ENCODE measurements at places on chromosomes 3 and 15. TPM values are rescaled to one million over a fixed set of nuclear protein-coding genes. Genes with fewer than 3 reads are reported as not detected.

DNA sequence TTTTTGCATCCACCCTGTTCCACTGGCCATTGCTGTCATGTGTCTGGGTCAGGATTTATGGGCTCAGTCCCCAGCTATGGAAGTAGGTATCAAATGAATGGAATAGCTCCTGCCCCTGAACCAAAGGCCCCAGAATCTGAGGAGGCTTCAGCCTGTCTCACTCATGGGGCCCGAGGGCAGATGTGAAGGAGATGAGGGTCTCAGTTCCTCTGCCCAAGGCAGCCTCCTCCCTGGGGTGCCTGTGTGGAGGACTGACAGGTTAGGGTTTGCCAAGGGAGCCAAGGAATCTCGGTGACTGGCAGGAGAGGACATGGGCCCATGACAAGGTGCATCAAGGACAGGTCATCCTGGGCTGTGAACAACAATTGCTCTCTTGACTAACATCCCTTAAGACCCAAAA, 70.4 kb downstream of the CPN2 start:
- no peak for DNase-seq

DNA sequence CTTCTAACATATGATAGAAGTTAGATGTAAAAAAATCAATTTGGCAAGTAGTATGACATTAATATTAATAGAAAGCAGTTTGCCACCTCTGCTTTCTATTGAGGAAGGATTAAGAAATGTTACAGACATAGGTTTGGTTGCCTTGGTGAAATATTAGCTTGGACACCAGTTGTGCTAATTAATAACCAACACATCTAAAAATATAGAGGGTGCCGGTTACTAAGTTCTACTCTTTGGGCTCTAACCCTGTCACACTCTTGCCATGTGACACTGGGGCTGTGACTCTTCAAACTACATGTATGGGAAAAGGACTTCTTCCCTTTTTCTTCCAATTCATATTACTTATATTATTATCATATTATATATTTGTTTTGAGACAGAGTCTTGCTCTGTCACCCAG, 64.4 kb downstream of the TRIM71 start:
- DNase-seq = no peak

C3orf80 gene
- total RNA-seq = 0.21 TPM

DNA sequence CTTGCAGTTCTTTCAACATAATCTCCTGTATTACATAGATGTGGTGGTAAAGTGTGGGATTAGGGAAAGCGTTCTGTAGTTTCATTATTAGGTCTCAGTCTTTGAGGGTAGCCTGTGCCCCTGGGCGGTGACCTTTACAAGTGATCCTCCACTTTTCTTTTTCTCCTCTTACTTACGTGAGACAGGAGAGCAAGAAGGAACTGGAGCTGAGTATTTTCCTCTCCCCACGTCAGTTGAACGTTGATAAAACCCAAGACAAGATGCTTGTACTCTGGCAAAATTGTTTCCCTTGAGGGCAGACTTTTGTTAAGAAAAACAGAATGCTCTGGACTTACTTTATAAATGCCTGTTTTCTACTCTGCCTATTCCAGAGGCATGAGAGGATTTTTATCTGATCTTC, 378.7 kb downstream of the ZNF385D start:
- DNase-seq = no peak

ABI3BP gene
- total RNA-seq = 76.1 TPM

All from myocyte (in vitro differentiated cells).